NCI-H460 (cell line): ENCODE measurements at places on chromosomes 3 and 15.

DNA sequence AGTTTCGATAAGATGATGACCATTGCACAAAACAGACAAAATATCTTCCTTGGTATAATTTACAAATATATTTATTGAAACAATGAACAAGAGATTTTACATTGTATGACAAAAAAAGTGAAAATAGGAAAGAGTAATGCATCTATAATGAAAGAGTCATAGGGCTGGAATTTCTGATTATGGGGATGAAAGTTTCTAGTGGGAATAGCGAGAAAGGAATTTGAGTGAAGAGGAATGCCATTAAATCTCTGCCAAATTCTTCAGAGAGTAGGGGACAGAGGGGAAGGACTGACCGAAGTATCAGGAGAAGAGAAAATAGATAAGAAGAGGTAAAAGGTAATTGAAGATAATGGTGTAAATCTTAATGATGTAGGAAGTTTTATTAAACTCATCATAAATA, 125.4 kb downstream of the VGLL3 start:
- no peak for DNase-seq

- no peak for DNase-seq
These were observed 1.9 kb upstream of the FAM174B start for GRCh38 chr15:92657486-92657885.

DNA sequence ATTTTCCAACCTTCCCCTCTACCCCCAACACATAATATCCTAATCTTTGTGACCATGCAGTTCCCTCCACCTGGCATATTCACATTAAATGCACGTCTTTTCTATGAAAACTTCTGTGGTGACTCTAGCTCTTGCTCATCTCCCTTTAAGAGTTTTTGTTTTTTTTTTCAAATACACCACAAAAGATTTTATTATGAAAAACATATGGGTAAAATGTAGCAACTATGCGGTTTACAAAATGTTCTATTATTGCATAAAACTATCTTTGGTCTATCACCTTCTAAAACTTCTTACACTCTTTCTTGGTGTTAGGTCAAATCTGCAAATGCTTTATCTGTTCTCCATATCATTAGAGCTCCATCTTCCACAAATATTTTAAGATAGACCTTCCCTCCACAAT, 38.6 kb upstream of the ADGRG7 start:
- no peak for DNase-seq

GRCh38 chr3:121748680-121749275, 763 bp downstream of the GOLGB1 start:
- DNase-seq: peak; percentile 24

DNA sequence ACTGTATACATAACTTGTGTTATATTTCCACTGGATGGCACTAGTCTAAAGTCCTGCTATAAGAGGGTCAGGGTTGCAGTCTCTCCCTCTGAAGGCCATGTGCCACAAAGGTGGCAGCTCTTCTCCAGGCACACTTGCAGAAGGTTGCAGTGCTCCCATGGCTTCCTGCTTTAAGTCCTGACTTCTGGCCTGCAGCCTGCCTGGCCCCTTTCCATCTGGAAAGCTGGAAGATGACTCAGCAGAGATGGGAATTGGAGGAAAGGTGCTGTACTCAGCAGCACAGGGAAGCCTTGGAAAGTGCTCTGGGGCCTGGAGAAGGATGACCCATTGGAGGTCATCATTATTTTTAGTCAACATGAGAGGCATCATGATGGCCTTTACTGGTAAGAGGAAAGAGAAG, 40.9 kb upstream of the MRPL3 start:
- peak; percentile 66 for DNase-seq
